OCI-M1 (cell line): ENCODE measurements at places on chromosomes 6 and 20.
A peak's percentile ranks its signal among the peaks of the same experiment; 100 is the strongest.

DNA sequence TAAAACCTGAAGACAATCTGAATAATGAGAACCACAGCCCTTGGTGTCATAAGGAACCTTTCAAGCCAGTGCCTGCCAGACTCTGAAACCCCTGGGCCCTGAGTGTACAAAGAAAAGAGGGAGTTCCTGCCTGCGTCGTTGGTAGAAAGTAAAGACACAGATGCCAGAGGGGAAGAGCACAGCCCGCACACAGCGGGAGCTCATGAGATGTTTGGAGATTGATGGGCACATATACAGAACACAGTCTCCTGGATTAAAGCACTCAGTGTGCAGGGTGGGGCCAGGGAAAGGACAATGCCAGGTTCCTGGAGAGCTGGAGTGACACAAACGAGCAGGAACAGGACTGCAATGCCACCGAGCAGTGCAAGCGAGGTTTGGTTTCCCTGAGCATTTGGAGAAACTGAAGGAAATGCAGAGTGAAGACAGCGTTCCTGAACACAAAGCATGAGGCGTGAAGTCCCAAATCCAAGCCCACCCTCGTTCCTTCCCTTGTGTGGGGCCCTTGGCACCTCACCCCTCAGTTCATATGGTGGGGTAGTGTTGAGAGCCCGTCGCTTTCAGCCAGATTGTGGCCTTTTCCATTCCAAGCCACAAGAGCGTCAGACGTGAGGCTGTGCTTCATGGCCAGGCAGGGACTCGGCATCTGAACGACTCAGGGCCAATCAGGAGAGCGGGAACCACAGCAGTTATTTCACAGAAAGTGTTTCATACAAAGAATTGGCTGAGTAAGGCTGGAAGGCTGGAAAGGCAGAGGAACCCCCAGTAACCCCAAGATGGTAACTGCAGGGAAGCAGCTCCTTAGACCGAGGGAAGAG lies 41.0 kb upstream of the RPS6KA2 start:
- DNase-seq: no peak

DNA sequence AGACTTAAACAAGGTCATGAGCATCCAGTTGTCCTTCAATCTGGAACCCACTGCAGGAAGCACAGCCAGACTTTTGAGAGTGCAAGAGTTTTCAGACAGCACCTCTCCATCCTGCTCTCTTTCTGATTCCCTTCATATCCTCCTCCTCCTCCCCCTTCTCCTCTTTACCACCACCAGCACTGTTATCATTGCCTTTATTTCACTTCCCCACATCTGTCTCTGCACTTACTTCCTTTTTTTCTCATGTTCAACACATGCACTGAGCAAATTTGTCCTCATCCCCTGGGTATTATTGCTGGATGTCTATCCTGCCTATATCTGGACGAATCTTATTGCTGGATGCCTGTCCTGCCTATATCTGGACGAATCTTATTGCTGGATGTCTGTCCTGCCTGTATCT lies 554.8 kb downstream of the DHX35 start:
- DNase-seq: peak; percentile 50

DNA sequence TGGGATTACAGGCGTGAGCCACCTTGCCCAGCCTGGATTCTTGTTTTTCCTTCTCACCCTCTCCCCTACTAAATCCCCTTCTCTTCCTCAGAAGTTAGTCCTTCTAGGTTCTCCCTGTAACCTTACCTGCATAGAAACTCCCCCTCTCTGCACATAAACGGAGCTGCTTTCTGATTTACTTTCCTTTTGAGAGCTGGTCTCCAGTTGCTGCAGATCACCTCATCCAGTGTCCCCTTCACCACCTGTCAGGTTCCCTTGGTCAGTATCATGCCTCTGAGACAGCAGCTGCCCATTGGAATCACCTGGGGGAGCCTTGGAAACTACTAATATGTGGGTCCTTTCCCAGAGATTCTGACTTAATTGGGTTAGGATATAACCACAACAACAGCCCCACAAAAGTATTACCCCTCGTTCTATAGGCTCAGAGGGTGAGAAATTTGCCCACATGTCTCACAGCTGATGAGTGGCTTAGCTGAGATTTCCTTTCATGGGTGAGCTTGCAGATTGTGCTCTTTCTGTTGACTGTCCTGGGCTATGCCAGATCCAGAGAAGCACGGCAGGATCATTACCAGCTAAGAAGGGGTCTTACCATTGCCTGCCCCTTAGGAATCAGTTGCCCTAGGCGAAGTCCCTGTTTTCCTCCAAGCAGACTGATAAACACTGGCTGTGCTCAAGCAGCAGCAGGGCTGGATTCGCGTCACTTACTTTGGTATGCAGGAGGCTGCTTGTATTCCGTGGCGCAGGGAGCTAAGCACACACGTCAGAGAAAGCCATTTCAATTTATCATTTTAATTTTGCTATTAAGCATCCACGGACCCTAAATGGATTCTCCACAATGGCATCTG lies 51.3 kb downstream of the AKAP12 start:
- DNase-seq: no peak

DNA sequence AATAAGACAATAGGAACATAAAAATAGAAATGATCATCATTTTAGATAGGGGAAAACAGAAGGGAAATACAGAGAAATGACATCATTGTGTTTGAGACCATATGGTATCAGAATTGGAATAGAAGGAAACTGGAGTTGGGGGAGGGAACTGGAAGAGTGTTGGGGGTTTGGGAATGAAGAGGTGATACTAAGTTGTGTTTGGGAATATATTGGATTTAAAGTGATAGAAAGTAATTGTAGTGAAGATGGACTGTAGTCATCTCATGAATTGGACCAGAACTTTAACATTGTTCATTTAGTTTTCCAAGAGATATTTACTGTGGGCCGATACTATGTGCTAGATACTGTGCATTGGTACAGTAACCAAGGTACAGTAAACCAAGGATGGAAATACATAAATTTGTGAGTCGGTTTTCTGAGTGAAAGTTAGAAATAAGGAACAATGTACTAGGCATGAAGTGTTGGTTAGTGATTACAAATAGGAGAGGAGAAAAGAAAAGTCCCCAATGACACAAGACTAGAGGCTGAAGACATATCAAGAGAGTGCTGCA lies 32.3 kb downstream of the KCNQ5 start:
- DNase-seq: peak; percentile 45

GRCh38 chr6:122050242-122050755 lies 349.2 kb upstream of the HSF2 start:
- peak; percentile 56 for DNase-seq

- peak; percentile 47 for DNase-seq
Observed at GRCh38 chr6:71228461-71229041, 60.1 kb upstream of the OGFRL1 start.

DNA sequence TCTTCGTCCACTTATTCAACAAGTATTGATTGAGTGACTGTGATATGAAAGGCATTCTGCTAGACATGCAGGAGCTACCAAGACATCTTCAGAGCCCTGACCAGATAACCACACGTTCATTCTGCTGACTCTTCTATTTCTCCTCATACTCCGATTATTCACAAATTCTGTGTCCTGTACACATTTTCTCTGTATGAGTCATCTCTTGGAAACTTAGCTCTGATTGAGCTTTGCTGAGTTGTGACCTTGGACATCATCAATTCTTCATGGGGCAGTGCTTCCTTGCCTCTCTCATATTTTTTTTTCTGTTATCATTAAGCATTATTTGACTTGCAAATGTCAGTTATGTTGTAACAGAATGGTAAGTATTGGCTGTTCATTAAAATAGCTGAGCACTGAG lies 351.6 kb upstream of the CNR1 start:
- no peak for DNase-seq

GRCh38 chr6:136987526-136987925 lies 57.2 kb downstream of the IL20RA start:
- no peak for DNase-seq

DNA sequence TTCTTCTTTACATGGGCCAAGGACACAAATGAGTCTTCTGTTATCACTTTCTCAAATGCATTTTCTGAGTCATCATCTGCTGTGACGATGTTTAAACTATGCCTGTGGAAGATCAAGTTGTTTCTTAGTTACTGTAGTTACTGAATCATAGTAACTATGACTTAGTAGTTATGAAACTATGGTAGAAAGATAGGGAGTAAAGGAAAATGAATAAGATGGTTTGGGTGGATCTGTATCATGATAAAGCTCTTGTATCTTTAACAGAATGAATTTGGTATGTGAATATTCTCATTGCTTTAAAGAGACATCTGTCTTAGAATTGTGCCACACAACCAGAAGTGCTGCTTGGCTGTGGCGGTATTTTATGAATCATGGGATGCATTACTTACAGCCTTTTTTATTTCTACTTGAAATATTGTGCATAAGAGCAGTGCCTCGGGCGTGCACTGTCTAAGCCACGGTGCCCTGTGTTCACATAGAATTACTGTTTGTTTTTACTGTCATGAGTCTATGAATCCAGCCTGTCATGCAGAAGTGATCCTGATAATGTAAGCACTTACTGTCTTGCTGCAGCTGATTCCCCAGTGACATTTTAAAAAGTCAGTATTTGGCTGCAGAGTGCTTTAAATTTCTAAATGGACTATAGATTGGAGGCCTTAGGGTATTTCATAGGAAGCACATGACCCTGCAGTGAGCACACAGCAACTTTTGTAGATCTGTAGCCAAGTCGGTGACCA lies 215.2 kb downstream of the TMEM242 start:
- DNase-seq: peak; percentile 68

DNA sequence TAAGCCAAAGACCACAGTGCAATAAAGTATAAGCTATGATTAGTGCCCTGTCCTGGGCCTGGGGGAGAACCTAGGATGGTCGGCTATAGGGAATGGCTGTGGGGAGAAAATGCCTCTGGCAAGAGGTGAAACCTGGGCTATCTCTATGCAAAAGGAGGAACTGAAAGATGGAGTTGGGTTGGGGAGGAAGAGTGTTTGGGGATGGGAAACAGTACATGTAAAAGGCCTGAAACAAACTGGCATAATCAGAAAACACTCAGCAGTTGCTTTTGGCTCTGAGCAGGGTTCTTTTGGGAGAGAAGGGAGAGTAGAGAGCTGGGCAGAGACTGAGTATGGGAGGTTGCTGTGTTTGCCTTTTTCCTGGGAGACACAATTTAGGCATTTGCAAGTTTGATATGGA lies 31.9 kb upstream of the FUCA2 start:
- no peak for DNase-seq

- peak; percentile 84 for DNase-seq
Observed at GRCh38 chr6:13485923-13486562, 1.4 kb downstream of the GFOD1 start.

- DNase-seq: no peak
Observed at GRCh38 chr6:109083657-109084056, 11.0 kb downstream of the SESN1 start.

- DNase-seq: no peak
Observed at GRCh38 chr20:14951105-14951504, 613.7 kb upstream of the FLRT3 start.

GRCh38 chr20:19095762-19096161 lies 116.7 kb upstream of the SLC24A3 start:
- no peak for DNase-seq

DNA sequence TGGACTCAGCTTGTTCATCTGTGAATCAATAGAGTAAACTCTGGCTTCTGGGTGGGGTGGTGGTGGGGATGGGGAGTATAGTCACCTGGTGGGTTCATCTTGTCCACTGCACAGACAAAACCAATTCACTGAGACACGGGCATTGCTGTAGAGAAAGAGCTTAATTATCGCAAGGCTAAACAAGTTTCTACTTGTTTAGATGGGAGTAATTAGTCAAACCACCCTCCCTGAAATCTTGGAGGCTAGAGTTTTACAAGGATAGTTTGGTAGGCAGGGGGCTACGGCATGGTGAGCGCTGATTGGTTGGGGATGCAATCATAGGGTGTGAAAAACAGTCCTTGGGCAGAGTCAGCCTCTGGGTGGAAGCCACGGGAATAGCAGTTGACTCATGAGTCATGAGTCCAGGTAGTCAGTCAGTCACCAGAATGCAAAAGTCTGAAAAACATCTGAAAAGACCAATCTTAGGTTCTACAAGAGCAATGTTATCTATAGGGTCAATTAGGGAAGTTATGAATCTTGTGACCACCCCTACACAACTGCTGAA lies 77.8 kb downstream of the STMND1 start:
- peak; percentile 27 for DNase-seq

DNA sequence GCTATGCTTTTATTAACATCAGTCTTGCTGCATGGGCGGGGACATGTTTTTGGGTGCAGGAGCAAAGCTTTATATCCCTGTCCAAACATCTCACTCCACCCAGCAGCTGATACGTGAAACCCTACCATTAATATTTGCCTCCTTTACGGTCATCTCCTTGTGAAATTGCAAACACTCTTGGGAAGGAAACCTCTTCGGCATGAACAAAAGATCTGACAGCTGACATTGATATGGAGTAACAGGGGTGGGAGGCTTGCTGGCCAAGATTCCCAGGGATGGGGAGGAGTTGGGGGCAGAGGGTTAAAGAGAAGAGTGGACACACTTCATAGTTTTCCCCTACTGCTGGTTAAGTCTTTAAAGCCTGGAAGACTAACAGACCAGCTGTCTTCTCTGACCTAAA lies 22.2 kb upstream of the VEGFA start:
- DNase-seq: no peak

DNA sequence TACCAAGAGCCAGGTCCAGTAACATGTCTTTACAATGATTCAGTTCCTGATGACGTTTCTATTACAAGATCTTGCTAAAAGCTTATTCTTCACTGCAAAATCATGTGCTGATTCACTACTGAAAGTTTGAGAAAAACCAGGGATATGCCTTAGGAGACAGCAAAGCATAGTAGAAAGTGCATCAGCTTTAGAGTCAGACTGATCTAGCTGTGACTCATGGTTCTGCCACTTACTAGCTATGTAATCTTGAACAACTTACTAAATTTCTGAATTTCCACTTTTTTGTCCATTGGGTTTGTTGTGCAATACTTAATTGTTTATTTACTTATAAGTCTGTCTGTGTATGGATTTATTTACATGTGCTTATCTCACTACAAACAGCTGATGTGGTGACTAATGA lies 198.5 kb upstream of the RSPO3 start:
- DNase-seq: no peak

DNA sequence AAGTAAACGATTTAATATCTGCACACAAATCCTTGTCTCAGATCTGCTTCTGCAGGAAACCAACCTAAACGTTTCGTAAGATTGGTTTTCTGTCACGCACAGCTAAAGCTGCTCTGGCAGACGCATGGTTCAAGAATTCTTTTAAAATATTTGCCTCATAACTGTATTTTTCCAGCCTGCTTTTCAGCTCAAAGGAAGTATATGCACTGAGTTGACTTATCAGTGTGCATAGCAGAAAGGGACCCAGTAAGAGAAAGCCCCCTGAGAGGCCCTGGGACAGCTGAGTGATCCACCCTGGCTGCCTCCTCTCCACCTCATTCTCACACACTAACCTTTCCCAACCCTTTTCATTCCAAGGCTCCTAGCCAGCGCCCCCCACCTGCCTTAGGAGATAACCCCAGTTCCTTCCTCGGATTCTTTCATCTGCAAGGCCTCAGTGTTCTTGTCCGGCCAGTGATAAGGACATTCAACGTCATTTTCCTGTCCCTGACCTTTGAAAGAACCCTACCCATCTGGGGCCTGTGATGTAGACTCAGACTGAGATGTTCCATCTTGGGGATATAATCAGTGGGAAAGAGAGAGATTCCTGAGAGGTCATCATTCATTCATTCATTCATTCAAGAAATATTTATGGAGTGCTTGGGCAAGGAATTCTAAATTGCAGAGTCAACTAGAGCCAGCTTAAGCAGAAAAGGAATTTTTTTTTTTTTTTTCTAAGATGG lies 22.4 kb upstream of the SLC9A8 start:
- peak; percentile 86 for DNase-seq
